Epithelial cell of esophagus (primary cell): ENCODE measurements at places on chromosomes 7 and 10.

GRCh38 chr10:60732807-60733516 is 45.3 kb upstream of the CDK1 start:
- peak; percentile 81 for DNase-seq

DNA sequence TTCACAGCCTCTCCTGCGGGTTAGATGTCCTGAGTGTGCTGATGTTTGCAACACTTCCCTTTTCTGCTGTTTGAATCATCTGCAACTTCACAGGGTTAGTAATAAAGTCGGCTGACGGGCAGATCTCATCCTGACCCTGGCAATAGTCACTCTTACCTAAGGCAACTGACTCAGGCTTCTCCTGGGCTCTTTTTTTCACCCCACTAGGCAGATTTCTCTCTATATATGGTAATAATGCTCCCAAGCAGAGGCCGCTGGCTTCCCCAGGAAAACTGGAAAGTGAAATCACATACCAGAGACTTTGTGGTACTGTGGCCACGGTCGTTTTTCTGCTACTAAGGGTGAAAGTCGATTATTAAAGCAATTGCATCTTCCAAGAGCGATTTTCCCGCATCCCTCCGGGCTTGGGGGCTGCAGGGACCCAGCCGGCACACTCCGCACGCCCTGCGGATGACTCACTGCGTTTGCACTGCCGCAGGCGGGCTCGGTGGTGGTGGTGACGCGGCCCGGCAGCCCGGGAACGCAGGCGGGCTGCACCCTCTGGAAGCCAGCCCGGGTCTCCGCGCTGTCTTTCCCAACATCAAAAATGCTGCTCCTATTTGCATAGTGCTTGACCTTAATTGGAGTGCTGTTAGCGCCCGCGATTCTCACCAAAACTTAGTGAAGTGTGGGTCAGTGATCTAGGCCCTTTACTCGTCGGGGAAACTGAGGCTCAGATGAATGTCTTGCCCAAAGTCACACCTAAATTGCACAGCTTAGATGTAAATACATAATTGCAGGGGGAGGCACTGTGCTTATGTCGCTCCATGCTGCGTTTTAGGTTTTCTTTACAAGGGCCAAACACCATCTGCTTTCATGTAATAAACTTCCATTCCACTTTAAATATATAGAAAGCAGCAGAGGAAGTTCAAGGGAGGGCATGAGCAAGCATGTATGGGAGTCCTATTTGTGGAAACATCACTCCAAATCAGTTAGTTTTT is 47.6 kb upstream of the ITGB1 start:
- peak; percentile 98 for DNase-seq

DNA sequence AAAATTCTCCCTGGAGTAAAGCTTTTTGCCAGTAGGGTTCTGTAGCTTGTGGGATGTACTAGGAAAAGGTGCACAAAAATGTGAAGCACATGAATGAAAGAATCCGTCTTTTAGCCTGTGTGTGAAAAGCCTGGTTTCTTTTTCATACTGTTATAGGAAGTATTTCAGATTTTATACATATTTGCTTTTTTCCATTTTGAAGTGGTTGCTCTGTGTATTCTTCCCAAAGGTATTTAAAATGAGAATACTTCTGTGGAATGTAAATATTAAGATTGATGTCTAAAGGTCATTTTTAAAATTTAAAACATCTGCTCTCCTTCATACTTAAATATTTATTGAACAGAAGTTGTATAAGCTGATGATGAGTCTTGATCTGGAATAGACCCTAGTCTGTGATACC is 96.8 kb downstream of the CDK14 start:
- no peak for DNase-seq

- peak; percentile 99 for DNase-seq
Measured at GRCh38 chr7:25854608-25855497, 297.1 kb upstream of the NFE2L3 start.

GRCh38 chr7:140506788-140507464 is 27.6 kb upstream of the MKRN1 start:
- peak; percentile 66 for DNase-seq

GRCh38 chr10:29403208-29403607 is 114.3 kb downstream of the LYZL1 start:
- no peak for DNase-seq
